ENCODE measurements at places on chromosomes 12 and 14. TPM values are rescaled to one million over a fixed set of nuclear protein-coding genes. Genes with fewer than 3 reads are reported as not detected.

The TMEM30B gene
- not detected for polyA plus RNA-seq

DNA sequence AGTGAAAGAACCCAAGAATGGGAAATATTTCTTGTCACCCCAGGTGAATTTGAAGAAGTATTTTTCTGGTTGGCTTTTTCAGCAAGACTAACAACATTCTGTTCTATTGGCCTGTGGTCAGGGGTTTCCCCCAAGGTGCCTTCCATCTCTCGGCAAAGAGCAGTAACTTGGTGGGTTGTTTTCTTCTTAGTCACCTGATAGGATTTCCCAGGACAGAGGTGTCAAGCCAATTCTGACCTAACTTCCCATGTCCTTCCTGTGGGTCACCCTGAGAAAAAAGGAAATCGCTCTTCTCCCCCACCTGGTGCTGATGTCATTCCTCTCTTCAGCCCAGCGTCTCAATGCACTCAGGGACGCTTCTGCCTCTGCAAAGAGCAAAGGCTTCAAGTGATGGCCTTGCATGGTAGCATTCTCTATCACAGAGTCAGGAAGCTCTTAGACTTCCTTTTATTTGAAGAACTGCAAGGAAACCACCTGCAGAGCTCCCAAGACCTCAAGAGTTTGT lies 16.1 kb upstream of the IFNG start:
- H3K36me3 ChIP-seq: no peaks in the 10 kb centered on the region
- H3K27me3 ChIP-seq: no peaks in the 10 kb centered on the region
- DNase-seq: no peak
- no peak overlapping the region for H3K27ac ChIP-seq
- no peak overlapping the region for H3K4me3 ChIP-seq
- H3K4me1 ChIP-seq: no peaks in the 10 kb centered on the region

GRCh38 chr14:29724991-29725390 lies 202.7 kb downstream of the PRKD1 start:
- H3K27me3 ChIP-seq: no peaks in the 10 kb centered on the region
- H3K27ac ChIP-seq: no peak overlapping the region
- no peaks in the 10 kb centered on the region for H3K36me3 ChIP-seq
- no peaks in the 10 kb centered on the region for H3K4me1 ChIP-seq

The MAGOHB gene
- polyA plus RNA-seq: 6.9 TPM

The PRPF40B gene
- 0.14 TPM for polyA plus RNA-seq

- H3K36me3 ChIP-seq: no peaks in the 10 kb centered on the region
- DNase-seq: peak; percentile 67
- H3K27ac ChIP-seq: peak overlapping the region; percentile 90
- H3K27me3 ChIP-seq: no peaks in the 10 kb centered on the region
These were observed 40.2 kb upstream of the RIN3 start for GRCh38 chr14:92473261-92473968.

The SERPINA10 gene
- not detected for polyA plus RNA-seq

GRCh38 chr14:92494512-92494911 lies 19.1 kb upstream of the RIN3 start:
- DNase-seq: peak; percentile 89
- H3K27me3 ChIP-seq: no peaks in the 10 kb centered on the region
- peak overlapping the region; percentile 39 for H3K27ac ChIP-seq
- no peak overlapping the region for H3K4me3 ChIP-seq
- H3K36me3 ChIP-seq: peaks cover 53% of the 10 kb centered on the region

The SMIM41 gene
- not detected for polyA plus RNA-seq

- peak; percentile 82 for DNase-seq
- peaks cover 81% of the 10 kb centered on the region for H3K4me1 ChIP-seq
These were observed 3.7 kb downstream of the ARHGDIB start for GRCh38 chr12:14957551-14958168.

- H3K4me3 ChIP-seq: no peak overlapping the region
- DNase-seq: no peak
- no peak overlapping the region for H3K27ac ChIP-seq
- no peaks in the 10 kb centered on the region for H3K27me3 ChIP-seq
These were observed 124.2 kb downstream of the HMGA2 start for GRCh38 chr12:65948320-65949008.

DNA sequence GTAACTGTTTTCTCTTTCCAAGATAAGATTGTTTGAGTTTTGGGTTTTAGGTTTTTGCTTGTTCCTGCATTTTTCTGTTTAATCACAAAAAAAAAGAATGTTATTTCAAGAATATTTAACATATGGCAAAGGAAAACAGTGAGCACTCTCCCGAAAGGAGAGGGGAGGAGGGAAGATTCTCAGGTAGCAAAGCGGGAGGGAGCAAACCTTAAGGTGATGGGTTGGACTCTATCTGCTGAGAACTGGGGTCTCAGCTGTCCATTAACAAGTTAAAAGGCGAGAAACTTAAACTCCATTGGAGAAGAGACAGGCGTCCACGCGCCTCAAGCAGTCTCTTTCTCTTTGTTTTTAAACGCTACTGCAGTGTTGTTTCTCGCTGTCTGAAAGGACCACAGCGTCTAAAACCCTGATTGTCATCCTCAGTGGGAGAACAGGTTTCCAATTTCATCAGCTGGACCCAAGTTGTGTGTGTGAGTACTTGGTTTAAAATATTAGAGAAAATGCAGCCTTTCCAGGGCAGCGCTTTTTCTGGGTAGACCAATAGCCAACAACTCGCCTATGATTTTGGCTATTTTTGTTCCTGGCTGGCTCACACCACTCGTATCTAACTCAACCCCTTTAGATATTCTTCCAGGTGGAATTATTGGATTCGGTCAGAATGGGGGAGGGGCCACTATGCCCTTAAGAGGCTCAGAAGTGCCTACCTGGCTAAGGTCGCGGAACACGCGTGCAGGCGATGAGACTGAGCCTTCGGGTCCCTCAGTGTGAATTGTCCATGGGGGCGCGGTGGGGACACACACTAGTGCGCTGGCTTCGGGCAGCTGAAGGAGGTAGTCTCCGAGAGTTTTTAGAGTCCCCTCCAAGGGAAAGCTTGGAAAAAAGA lies 8.2 kb downstream of the SIX1 start:
- H3K27ac ChIP-seq: no peak overlapping the region
- DNase-seq: no peak
- H3K4me1 ChIP-seq: peaks cover 9% of the 10 kb centered on the region

GRCh38 chr14:55767286-55767685 lies 187.3 kb downstream of the KTN1 start:
- H3K4me1 ChIP-seq: no peaks in the 10 kb centered on the region
- H3K27ac ChIP-seq: no peak overlapping the region

- no peak for DNase-seq
- H3K36me3 ChIP-seq: no peaks in the 10 kb centered on the region
- H3K27ac ChIP-seq: no peak overlapping the region
- H3K4me1 ChIP-seq: no peaks in the 10 kb centered on the region
- no peak overlapping the region for H3K4me3 ChIP-seq
These were observed 13.5 kb downstream of the NFATC4 start for GRCh38 chr14:24381363-24382063.

- H3K4me1 ChIP-seq: no peaks in the 10 kb centered on the region
- no peak for DNase-seq
- H3K27me3 ChIP-seq: peaks cover 4% of the 10 kb centered on the region
- no peak overlapping the region for H3K27ac ChIP-seq
- H3K36me3 ChIP-seq: no peaks in the 10 kb centered on the region
These were observed 159.9 kb downstream of the EGLN3 start for GRCh38 chr14:33790996-33791395.

The FUT8 gene
- 0.92 TPM for polyA plus RNA-seq

DNA sequence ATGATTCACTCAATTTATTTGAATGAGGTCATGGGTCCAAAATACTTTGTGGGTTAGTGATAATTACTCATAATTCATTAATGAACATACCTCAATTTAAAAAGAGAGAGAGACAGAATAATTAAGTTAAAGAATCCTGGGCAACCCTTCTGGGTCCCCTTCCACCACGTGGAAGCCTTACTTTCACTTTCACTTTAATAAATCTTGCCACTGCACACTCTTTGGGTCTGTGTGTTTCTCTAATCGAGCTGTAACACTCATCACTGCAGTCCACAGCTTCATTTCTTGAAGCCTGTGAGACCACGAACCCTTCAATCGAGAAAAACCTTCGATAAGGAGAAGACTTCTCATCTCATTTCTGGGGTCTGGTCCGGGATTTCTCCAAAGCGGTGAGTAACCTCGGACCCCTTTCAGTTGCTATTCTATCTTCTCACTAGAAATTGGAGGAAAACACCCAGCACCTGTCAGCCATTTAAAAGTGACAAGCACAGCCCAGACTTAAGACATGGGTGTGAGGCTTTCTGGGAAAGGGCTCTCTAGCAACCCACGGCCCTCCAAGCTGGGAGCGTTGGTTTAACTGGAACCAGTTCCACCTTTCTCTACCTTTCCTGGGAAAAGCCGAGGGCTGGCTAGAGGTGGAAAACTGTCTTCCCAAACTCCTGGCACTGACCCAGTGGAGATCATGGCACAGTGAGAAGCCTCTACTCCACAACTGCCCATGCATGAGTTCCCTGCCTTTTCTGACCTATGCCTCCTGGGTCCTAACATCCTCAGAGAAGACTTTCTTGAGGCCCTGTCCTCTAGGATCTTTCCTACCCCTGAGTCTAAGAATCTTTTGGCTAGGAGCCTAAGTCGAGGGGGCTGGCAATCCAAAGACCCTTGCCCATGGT lies 148.8 kb upstream of the ATF7IP start:
- no peak for DNase-seq
- H3K27ac ChIP-seq: peak overlapping the region; percentile 50

The SLC25A47 gene
- not detected for polyA plus RNA-seq

- H3K27me3 ChIP-seq: no peaks in the 10 kb centered on the region
- H3K4me1 ChIP-seq: peaks cover 49% of the 10 kb centered on the region
- H3K27ac ChIP-seq: peak overlapping the region; percentile 76
These were observed 19.7 kb downstream of the CORO1C start for GRCh38 chr12:108711489-108712164.

The HOXC9 gene
- not detected for polyA plus RNA-seq

DNA sequence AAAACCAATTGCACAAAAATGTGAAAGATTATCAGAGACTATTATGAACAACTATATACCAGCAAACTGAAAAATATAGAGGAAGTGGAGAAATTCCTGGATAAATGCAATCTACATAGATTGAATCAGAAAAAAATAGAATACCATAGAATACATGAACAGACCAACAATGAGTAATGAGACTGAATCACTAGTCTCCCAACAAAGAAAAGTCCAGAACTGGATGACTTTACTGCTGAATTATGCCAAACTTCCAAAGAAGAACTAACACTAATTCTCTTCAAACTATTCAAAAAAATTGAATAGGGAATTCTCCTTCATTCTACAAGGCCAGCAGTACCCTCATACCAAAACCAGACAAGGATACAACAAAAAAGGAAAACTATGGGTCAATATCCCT lies 60.6 kb downstream of the GUCY2C start:
- DNase-seq: no peak
- no peaks in the 10 kb centered on the region for H3K27me3 ChIP-seq
- no peak overlapping the region for H3K4me3 ChIP-seq
- no peak overlapping the region for H3K27ac ChIP-seq

- no peaks in the 10 kb centered on the region for H3K36me3 ChIP-seq
- peaks cover 38% of the 10 kb centered on the region for H3K4me1 ChIP-seq
- no peak overlapping the region for H3K27ac ChIP-seq
- no peak overlapping the region for H3K4me3 ChIP-seq
These were observed 140.1 kb upstream of the HIF1A start for GRCh38 chr14:61555056-61555838.

GRCh38 chr12:56781726-56782125 lies 18.6 kb downstream of the HSD17B6 start:
- DNase-seq: no peak
- H3K36me3 ChIP-seq: no peaks in the 10 kb centered on the region
- no peaks in the 10 kb centered on the region for H3K27me3 ChIP-seq

DNA sequence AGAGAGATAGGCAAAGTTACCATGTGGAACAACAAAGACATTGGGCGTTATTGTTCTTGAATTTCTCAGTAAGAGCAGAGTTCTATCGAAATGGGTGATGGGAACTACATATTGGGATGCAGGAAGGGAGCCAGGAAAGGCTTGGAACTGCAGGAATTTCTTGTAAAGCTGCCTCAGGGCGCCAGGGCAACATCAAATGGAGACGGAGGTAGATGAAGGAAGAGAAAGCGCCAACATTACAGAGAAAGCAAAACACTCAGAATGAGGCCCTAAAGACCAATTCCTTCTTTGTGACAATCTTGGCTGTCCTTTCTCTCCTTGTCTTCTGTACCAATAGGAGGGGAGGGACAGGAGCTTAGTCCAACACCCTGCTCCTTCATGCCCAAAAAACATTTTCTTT lies 148.4 kb downstream of the RPAP3 start:
- H3K4me3 ChIP-seq: no peak overlapping the region
- no peak for DNase-seq
- no peaks in the 10 kb centered on the region for H3K36me3 ChIP-seq
- H3K4me1 ChIP-seq: peaks cover 7% of the 10 kb centered on the region

GRCh38 chr12:100490056-100490455 lies 16.4 kb downstream of the NR1H4 start:
- H3K4me1 ChIP-seq: no peaks in the 10 kb centered on the region
- no peak for DNase-seq
- H3K36me3 ChIP-seq: no peaks in the 10 kb centered on the region
- no peak overlapping the region for H3K4me3 ChIP-seq
- no peaks in the 10 kb centered on the region for H3K27me3 ChIP-seq

DNA sequence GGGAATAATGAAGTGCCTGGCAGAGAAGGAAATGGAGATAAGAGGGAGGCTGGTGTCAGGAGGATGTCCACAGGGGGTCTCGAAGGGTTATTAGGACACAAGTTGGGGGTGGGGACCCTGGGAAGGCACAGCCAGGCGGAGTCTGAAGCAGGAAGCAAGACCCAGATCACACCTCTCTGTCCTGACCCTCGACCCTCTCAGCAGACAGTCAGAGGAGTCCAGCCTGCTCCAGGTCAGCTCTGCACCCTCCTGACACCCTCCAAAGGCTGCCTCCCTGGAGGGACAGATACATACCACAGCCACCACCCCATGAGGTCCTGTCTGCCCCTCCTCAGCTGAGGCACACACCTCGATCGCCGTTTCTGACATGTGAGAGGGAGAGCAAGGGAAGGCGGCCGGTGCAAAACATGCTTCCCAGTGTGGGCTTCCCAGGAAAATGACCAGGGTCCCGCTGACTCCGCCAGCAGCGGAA lies 9.0 kb downstream of the BCL11B start:
- H3K27ac ChIP-seq: no peak overlapping the region
- H3K27me3 ChIP-seq: peaks cover 49% of the 10 kb centered on the region
- no peaks in the 10 kb centered on the region for H3K36me3 ChIP-seq
- H3K4me3 ChIP-seq: no peak overlapping the region
- H3K4me1 ChIP-seq: no peaks in the 10 kb centered on the region
- DNase-seq: no peak

GRCh38 chr12:95118788-95119179 lies 45.4 kb upstream of the NR2C1 start:
- no peak overlapping the region for H3K4me3 ChIP-seq
- no peaks in the 10 kb centered on the region for H3K4me1 ChIP-seq
- no peak overlapping the region for H3K27ac ChIP-seq
- H3K27me3 ChIP-seq: no peaks in the 10 kb centered on the region

GRCh38 chr14:74142523-74142922 lies 57.8 kb downstream of the LIN52 start:
- no peaks in the 10 kb centered on the region for H3K27me3 ChIP-seq
- H3K27ac ChIP-seq: no peak overlapping the region
- H3K4me1 ChIP-seq: no peaks in the 10 kb centered on the region
- no peaks in the 10 kb centered on the region for H3K36me3 ChIP-seq

GRCh38 chr12:4555804-4556203 lies 6.2 kb upstream of the DYRK4 start:
- no peak overlapping the region for H3K4me3 ChIP-seq
- H3K4me1 ChIP-seq: peaks cover 31% of the 10 kb centered on the region
- H3K27me3 ChIP-seq: no peaks in the 10 kb centered on the region
- H3K27ac ChIP-seq: peak overlapping the region; percentile 73
- DNase-seq: peak; percentile 73
- no peaks in the 10 kb centered on the region for H3K36me3 ChIP-seq

- H3K4me1 ChIP-seq: peaks cover 21% of the 10 kb centered on the region
- H3K27me3 ChIP-seq: peaks cover 8% of the 10 kb centered on the region
- DNase-seq: peak; percentile 25
These were observed 1.2 kb downstream of the DYRK2 start for GRCh38 chr12:67649570-67650387.

The GZMH gene
- 0.94 TPM for polyA plus RNA-seq

Measured in CD14-positive monocyte (primary cell).